ENCODE measurements at places on chromosomes 16 and 17.

DNA sequence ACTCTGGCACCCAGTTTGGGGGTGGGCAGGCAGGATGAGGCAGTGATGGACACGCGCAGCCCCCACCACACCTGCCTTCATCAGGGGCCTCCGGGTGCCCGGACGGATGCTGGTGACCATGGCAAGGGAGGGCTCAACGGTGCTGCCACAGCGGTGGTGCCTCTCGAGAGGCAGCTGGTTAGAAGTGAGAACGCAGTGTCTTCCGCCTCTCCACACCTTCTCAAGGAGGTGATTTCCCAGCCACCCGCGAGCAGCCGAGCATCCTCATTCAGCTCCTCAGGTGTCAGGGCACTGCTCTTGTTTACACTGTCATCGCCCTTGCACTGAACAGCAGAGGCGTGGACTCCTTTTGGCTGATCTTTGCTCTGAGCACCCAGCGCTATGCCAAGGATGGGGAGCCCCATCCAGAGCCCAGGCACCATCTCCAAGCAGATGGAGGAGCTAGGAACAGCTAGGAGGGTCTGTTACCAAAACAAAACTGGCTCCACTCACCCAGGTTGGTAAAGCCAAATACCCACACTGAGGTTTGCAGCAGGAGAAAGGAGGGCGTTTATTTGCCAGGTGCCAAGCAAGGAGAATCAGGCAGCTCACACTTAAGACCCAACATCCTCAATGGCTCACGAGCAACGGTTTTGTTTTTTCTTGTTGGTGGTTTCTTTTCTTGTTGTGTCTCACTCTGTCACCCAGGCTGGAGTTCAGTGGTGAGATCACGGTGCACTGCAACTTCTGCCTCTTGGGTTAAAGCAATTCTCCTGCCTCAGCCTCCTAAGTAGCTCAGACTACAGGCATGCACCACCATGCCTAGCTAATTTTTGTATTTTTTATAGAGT is 174.3 kb upstream of the TNRC6C start:
- DNase-seq, result no peak

DNA sequence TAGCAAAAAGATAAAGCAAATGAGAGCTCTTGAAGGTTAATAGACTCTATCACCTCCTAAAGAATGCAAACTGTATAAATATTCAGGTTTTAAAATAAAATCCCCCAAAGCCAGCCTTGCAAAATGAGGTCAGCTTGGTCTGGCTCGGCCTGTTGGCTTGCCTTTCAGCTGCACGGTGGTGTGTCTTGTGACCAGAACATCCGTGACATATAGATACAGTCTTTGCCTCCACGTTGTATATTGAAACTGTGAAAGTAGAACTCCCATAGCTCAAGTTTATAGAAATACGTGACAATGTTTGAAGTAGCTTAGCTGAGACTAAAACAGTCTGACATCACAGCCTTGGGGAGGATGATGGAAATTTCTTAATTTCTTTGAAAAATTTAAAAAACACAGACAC is 236.6 kb upstream of the MYOCD start:
- DNase-seq, result no peak

DNA sequence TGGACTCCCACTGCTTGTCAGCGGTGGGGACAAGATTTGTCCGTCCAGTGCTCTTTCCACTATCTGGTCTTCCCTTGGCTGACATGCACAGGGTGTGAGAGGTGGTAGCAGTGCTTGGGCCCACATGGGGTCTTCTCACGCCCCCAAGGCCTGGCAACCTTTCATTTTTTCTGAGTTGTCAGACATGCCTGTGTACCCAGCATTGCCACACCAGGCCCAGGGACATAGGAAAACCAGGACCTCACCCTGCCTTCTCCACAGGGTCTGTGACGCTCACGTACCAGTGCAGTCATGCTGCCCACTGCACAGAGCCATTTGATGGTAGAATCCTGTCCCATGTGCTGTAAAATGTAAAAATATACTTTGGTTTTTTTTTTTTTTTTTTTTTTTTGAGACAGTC is 57.8 kb downstream of the B9D1 start:
- DNase-seq, result no peak

DNA sequence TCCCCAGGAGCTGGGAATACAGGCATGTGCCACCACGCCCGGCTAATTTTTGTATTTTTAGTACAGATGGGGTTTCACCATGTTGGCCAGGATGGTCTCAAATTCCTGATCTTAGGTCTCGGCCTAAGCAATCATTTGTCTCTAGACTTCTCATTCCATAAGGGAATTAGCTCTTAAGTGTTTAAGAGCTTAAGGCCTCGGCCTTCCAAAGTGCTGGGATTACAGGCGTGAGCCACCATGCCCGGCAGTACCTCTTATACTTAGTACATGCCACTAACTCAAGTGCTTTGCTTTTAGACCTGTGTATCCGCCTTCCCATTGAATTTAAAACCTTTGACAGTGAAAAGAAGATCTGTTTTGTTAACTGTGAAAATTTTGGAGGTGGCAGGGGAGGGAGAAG is 16.6 kb upstream of the IL21R start:
- DNase-seq, result no peak

- no peak for DNase-seq
Observed at GRCh38 chr17:41959030-41959335, 7.6 kb upstream of the CNP start.

GRCh38 chr17:38625482-38625881 is 19.7 kb upstream of the SRCIN1 start:
- DNase-seq, result no peak

DNA sequence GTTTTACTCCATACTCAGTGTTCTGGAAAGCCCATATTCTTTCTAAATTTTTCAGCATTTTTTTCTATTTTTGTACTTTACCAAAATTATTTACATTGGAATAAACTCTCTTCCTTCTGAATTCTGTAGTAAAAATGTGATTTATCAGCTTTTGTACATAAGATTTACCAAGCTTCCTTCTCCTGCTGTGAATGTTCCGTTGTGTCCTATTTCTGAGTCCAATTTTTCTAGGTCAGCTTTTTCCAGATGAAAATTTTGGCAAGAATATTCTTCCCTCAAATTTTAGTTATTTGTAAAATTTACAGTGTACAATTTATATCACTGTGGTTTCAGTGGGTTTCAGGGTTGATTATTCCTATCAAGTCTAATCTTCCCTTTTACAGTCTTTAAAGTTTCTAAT is 27.5 kb downstream of the ASPA start:
- DNase-seq, result no peak

GRCh38 chr16:84209989-84210388 is 19.0 kb downstream of the ADAD2 start:
- no peak for DNase-seq

- peak; percentile 85 for DNase-seq
Observed at GRCh38 chr17:8118769-8119580, 661 bp upstream of the ALOXE3 start.

DNA sequence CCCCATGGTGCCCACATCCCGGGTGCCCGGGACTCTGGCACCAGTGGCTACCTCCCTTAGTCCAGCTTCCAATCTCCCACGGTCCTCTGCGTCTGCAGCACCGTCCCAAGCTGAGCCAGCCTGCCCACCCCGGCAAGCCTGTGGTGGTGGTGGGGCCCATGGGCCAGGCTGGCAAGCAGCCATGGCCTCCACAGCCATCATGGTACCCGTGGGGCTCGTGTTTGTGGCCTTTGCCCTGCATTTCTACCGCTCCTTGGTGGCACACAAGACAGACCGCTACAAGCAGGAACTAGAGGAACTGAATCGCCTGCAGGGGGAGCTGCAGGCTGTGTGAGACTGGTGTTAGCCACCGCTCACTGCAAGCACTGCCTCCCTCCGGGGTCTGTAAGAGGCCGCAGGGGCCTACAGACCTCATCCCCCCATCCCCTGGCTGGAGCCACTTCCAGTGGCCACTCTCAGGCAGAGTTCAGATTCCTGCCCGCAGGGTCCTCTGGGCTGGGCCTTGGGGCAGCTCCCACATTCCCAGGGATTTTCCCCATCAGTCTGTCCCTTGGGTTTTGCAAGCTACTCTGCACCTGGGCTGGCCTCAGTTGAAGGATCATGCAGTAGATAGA is 3.9 kb upstream of the SETD1A start:
- peak; percentile 57 for DNase-seq

DNA sequence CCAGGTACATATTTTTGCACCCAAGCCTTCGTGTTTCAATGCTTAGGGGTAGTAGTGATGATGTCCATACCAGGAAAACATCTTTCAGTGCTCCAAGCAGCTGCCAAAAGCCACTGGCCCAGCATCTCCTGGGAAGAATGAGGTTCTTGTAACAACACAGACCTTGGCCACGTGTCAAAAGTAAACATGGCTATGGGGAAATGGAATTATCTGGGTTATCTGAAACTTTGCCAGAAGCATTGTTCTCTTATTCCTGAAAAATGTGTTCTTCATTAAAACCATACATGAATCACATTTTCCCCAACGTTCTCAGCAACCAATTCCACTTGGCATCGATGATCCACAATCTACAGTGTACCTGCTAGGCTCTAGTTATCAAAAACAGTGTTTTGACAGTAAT is 524.2 kb upstream of the EEF2KMT start:
- no peak for DNase-seq

GRCh38 chr17:21293831-21294210 is 9.3 kb downstream of the MAP2K3 start:
- DNase-seq, result no peak

GRCh38 chr17:62714016-62714777 is 86.7 kb downstream of the MRC2 start:
- no peak for DNase-seq

DNA sequence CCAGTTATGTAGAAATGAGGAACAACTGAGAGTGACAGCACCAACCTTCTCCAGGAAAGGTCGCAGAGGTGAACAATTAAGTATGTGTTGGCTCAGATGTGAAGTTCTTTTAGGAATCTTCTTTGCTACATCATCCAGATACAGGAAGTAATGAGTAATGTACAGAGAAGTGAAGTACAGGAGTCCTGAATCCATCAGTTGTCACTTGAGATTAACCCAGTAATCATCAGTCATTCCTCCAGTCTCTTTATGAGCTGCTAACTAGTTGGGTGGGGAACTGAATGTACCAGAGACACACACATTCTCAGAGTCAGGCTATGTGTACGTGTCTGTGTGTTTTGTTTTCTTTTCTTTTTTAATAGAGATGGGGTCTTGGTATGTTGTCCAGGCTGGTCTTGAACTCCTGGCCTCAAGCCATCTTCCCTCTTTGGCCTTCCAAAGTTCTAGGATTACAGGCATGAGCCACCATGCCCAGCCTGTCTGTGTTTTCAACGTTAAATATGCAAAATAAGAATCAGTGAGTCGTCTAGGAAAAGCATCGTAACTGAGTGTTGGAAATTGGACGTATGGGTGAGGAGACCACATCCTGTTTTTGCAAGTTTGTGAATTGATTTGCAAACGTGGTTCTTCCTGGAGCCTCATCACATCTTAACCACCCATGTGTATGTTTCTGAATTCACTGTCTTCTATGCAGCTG is 19.9 kb downstream of the ZNF200 start:
- DNase-seq, result no peak

- no peak for DNase-seq
Observed at GRCh38 chr16:67987460-67988160, 7.3 kb upstream of the DPEP3 start.

DNA sequence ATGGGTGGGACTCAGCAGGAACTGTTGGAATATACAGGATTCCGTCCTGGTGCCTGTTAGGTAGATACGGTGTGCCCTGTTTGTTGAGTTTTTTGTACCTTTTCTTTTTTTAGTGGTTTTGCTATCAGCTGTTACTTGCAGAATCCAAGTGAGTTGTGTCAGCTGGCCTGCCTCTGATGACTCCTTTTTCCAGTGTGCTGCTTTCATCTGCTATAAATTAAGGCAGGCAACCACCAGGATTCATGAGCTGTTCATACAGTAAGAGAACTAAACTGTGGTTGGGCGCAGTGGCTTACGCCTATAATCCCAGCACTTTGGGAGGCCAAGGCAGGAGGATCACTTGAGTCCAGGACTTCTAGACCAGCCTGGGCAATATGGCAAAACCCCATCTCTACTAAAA is 79.9 kb downstream of the WNT3 start:
- no peak for DNase-seq

DNA sequence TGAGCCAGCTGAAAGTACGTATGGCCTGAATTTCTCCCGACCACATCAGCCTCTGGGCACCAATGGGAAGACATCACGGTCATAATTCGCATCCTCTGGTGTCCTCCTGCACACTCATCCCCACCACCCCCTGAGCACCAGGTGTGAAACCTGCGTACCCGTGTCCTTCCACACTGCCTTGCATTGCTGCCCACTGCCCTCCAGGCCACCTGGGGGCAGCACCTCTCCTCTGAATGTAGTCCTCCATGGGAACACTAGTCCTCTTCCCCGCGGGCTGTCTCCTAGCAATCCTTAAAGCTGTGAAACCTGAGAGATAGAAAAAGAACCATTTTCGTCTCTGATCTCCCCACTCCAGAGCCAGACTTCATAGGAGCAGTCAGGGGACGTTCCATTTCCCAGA is 125.5 kb downstream of the ZNF18 start:
- no peak for DNase-seq

DNA sequence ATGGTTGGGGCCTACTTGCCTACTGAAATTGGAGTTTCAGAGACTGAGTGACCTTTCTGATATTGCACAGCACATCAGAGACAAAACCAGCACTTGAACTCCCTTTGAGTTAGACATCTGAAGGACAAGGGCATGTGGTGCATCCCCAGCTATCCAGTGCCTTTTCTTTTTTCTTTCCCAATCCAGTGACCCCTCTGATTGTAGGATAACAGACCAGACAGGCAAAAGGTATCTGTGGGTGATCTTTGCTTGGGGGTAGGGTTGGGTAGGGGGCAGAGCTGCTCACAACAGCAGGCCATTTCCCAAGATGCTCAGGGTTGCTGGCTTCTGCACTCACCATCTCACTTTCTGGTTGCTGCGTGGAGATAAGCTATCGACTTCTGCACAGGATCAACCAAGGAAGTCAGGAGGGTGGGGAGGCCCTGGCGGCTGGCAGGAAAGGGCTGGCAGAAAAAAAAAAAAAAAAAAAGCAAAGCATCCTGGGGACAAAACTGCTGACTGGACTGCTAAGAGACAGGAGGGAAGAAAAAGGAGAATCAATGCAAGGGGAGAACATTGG is 42.2 kb downstream of the HOXB1 start:
- no peak for DNase-seq

GRCh38 chr16:73058221-73058615 is 10.3 kb upstream of the ZFHX3 start:
- DNase-seq, result no peak

DNA sequence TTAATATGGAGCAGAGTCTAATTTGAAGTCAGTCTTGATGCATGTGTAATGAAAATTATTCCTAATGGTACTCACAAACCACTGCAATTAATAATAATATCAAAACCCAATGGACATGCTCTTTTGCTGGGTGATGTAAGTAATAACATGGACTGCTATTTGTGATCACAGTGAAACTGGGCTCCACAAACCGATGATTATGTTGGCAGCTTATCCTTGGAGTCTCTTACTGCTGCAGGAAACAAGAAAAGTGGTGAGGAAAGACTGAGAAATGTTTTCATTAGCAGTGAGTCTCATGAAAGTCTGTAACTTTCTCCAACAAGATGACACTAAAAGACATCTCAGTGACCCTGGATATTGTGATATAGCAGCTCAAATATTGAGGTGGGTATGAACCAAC is 45.2 kb downstream of the TMEM100 start:
- DNase-seq, result no peak

All from foreskin melanocyte (primary cell).